ENCODE measurements at places on chromosomes 7 and 10. TPM values are rescaled to one million over a fixed set of nuclear protein-coding genes. Genes with fewer than 3 reads are reported as not detected.

- DNase-seq: no peak
Measured at GRCh38 chr10:129810-130209, 5.4 kb upstream of the ZMYND11 start.

DNA sequence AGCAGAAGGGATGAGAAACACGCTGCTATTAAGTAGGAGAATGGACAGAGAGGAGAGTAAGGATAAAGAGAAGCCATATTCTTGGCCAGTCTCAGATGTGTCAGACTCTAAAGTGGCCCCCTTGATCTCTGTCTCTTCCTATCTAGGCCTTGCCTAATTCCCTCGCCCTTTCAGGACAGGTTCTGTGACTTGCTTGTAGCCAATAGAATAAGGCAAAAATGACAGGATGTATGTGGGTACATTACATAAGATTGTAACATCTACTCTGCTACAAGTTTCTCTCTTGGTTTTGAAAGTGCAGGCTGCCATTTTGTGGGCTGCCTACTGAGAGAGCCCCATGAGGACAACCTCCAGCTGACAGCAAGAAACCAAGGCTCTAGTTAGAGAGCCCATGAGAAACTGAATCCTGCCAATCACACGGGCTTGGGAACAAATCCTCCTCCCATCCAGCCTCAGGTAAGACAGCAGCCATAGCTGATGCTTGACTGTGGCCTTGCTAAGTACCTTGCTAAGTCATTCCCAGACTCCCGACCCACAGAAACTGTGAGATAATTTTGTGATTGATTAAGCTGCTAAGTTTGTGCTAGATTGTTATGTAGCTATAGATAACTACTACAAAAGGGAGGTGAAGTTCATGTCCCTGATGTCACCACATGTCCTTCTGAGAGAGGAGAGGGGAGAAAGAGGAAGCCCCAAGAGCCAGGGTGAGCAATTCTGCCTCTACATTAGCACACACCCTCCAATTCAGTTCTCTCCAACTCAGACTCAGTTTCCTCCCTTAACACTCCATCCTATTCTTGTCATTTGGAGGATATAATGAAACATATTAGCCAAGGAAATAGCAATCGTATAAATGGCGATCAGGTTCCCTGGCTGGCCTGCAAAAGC is 185.5 kb downstream of the SGMS1 start:
- DNase-seq: no peak

- no peak for DNase-seq
Measured at GRCh38 chr10:113368666-113369364, 184.0 kb upstream of the HABP2 start.

DNA sequence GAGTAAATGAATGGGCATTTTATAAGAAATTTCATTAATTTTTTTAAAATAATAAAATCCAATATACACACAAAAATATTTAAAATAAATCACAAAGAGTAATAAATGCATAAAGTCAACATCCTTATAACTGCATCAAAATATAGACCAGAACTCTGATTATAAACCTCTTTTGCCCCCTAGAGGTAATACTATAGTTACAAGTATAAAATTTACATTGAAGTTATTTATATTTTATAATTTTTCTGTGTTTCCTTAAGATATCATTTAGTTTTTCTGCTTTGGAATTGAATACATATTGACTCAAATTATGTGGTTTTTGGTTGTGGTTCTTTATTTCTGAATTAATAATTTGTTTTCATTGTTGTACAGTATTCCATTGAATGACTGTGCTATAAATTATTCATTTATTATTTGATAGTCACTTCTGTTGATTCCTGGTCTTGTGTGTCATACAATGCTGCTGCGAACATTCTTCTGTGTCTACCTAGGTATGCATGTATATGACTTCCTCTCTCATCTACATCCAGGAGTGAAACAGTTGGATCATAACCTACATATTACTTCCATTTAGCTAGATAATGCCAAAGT is 673.6 kb downstream of the IPMK start:
- DNase-seq: no peak

GRCh38 chr10:130105724-130106123 is 4.9 kb downstream of the C10orf143 start:
- no peak for DNase-seq

DNA sequence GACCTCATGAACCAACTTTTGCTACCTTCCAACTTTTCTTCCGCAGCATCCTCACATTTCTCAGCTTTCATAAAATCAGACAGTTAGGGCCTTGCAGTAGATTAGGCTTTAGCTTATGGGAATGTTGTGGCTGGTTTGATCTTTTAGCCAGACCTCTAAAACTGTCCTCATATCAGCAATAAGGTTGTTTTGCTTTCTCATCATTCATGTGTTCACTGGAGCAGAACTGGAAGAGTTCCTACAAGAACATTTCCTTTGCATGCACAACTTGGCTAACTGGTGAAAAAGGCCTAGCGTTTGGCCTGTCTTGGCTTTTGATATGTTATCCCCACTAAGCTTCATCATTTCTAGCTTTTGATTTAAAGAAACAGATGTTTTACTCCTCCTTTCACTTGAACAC is 130.0 kb upstream of the LRRTM3 start:
- DNase-seq: no peak

DNA sequence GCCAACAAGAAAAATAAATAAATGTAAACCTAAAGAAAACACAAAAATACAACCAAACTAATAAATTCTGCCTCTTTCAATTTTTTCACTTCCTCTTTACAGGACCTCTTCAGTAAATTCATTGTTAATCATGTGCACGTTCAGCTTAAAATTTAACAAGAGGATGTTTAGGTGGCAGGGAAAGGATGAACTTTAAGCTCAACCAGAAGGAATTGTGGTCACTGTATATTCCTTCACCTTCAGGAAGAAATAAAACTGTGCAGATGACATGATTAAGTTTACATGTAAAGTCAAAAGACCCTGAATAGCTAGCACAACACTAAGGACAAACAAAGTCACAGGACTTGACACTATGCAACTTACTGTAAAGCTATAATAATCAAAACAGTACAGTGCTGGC is 33.0 kb downstream of the KIF5B start:
- no peak for DNase-seq

Gene SLC26A5
- not detected for total RNA-seq
